ENCODE measurements at places on chromosomes 6 and 20. TPM values are rescaled to one million over a fixed set of nuclear protein-coding genes. Genes with fewer than 3 reads are reported as not detected.

The HLA-DRA gene
- 1.7 TPM for total RNA-seq

The ID4 gene
- total RNA-seq: 0.10 TPM

DNA sequence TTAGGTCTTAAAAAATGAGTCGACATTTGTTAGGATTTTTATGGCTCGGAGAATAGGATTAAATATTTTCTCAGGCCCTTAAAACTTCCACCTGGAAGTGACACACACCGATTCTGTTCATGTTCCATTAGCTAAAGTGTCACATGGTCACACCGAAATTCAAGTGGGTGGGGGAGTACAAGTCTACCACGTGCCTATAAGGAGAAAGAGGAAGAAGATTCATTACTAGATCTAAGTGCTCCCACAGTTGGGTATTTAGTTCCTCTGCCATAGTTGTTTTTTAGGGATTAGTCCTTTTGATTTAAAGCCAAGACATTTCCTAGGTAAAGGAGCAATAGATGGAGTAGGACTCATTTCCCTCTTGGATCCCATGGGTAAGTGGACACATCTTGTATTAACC is 4.9 kb upstream of the TOX2 start:
- no peak for DNase-seq

The ATAT1 gene
- total RNA-seq: 15.8 TPM

GRCh38 chr6:95321126-95321525 is 256.2 kb upstream of the MANEA start:
- no peak for DNase-seq

GRCh38 chr6:155062866-155063341 is 67.8 kb downstream of the TIAM2 start:
- DNase-seq: no peak

DNA sequence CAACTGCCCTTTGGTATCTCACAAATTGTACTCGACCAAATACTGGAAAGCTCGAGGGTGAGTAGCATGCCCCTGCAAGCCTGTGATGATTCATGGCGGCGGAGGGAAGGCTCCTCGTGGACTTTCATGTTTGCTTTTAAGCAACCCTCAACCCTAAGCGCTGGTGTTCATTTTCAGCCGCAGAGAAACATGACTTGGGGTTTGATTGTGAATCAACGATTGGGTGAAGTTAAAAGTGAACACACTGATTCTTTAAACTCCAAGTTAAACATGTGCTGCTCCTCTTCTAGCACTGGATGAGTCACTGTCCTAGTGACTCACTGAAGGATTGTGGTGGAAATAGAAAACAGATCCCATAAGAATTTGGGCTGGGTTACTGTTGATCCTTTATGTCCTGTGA is 8.3 kb downstream of the CD109 start:
- peak; percentile 87 for DNase-seq

DNA sequence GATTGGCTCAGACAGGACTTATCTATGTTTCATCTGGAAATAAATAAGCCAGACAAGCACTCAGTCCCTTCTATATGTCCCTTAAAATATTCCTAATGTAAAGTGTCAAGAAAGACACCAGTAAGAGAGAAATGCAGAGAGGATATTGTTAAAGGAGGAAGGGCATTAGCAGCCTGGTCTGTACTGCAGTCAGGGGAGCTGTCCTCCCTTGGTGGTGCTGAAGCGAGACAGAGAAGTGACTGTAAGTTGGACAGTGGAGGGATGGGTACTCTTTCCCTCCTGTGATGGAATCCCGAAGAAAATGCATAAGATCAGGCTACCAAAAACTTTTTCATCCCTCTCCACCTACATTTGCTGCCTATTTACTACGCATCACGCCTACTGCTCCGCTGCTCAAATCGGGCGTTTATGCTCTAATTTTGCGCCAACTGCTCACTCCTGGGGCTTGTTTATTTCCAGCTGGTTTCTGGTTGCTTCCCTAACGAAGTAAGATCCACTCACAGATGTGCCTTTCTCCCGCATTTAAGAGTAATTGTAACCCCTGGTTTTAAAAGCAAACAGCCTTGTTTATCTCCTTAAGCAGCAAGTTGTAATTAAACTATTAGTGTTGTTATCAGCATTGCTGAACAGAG is 35.2 kb downstream of the PHACTR1 start:
- no peak for DNase-seq

The PPP1R14C gene
- not detected for total RNA-seq

The XPO5 gene
- 86.4 TPM for total RNA-seq

The CCDC170 gene
- not detected for total RNA-seq

DNA sequence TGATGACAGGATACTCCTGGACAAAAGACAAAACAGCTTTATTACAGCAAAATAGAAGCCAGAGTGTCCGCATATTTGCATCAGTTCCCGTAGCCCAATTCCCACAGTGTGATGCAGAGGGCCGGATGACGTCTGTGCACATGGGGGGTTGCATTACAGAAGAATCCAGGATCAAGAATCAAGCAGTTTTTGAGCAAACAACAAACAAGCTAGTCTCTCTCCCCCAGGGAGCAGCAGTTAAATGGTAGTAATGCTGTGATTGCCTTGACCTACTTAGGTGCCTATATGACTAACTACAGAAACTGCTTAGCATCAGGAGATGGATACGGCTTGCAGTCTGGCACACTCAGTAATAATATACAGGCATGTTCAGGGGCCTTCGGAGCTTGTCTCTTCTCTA is 3.2 kb upstream of the SDHAF4 start:
- DNase-seq: no peak
